DMS153 (cell line): ENCODE measurements at places on chromosomes 4 and X.

DNA sequence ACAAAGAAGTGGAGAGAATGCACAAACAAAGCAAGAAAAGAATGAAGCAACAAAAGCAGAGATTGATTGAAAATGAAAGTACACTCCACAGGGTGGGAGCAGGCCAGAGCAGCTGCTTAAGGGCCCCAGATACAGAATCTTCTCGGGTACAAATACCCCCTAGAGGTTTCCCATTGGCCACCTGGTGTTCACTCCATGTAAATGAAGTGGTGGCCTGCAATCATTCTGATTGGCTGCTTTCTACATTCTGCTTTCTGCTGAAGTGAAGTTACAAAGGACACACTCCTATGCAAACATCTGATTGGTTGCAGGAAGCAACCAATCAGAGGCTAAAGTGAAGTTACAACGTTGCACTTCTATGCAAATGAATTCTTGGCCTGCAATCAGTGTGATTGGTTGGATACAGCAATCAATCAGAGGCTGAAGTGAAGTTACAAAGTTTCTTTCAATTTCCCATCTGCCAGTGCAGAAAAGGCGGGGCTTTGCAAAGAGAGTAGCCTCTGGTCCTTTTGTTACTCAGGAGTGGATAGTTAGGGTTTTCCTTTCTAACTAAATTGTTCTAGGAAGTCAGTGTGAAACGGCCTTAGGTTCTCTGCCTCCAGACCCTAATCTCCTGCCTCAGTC lies 19.0 kb upstream of the GPC4 start:
- no peak for DNase-seq

- DNase-seq, result no peak
These were observed 14.6 kb downstream of the NDUFB11 start for GRCh38 chrX:47129899-47130358.

- no peak for DNase-seq
These were observed 51.2 kb downstream of the TBC1D9 start for GRCh38 chr4:140704964-140705363.

DNA sequence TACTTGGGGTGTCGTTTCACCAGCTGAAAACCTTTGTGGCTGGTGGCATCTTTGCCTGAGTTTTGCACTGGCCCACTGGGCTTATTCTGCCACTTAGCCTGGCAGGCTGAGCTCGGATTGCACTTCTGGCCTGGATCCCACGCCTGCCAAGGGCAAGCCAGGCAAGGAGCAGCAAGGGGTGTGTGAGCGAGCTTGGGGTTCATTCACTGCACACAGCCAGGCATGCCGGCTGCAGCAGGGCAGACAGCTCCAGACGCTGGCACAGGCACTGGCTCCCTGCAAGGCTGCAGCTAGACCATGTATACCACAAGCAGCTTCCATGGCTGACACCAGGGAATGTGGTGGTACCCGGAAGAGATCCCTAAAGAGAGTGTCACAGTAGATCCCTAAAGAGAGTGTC lies 476.3 kb downstream of the EPHA5 start:
- no peak for DNase-seq

- no peak for DNase-seq
These were observed 37.0 kb upstream of the CT83 start for GRCh38 chrX:116499780-116500179.

- DNase-seq, result no peak
These were observed 30.7 kb downstream of the EREG start for GRCh38 chr4:74395633-74396032.
